ENCODE measurements at places on chromosomes 12 and 14. TPM values are rescaled to one million over a fixed set of nuclear protein-coding genes. Genes with fewer than 3 reads are reported as not detected.

The TM7SF3 gene
- 72.6 TPM for total RNA-seq

The OR10AD1 gene
- not detected for total RNA-seq

The SLC39A2 gene
- total RNA-seq = not detected

The ACVRL1 gene
- 0.18 TPM for total RNA-seq

The CRADD gene
- 10.1 TPM for total RNA-seq

The PPP4R4 gene
- total RNA-seq = 0.48 TPM

The RNU4-1 gene
- not detected for total RNA-seq

The MDM2 gene
- total RNA-seq = 65.9 TPM

The CIROP gene
- not detected for total RNA-seq

The CPNE6 gene
- total RNA-seq = not detected

The ADAM20 gene
- total RNA-seq = not detected

The PGF gene
- total RNA-seq = 5.0 TPM

The CD4 gene
- not detected for total RNA-seq

The TBC1D30 gene
- 0.81 TPM for total RNA-seq

The ANKRD33 gene
- total RNA-seq = 0.08 TPM

The KCNH5 gene
- total RNA-seq = not detected

The KCNC2 gene
- total RNA-seq = not detected

The LGALS3 gene
- 159 TPM for total RNA-seq

The EXOC3L4 gene
- total RNA-seq = 2.3 TPM

The NEUROD4 gene
- not detected for total RNA-seq

The SERPINA6 gene
- 2.0 TPM for total RNA-seq

The GPR137C gene
- total RNA-seq = 0.15 TPM

The DIO2 gene
- total RNA-seq = 2.5 TPM

The GLT8D2 gene
- total RNA-seq = 0.23 TPM

The IGFBP6 gene
- 246 TPM for total RNA-seq

The ASCL1 gene
- total RNA-seq = not detected

The CKB gene
- 170 TPM for total RNA-seq

The SLC24A4 gene
- total RNA-seq = 0.40 TPM

The STXBP6 gene
- total RNA-seq = 2.7 TPM

The DDHD1 gene
- total RNA-seq = 6.1 TPM

The ACSM4 gene
- not detected for total RNA-seq
